ENCODE measurements at places on chromosomes 2 and 18. TPM values are rescaled to one million over a fixed set of nuclear protein-coding genes. Genes with fewer than 3 reads are reported as not detected.

- peaks cover 90% of the 10 kb centered on the region for H3K4me1 ChIP-seq
- H3K4me3 ChIP-seq, result peak overlapping the region; percentile 45
- no peak for DNase-seq
Measured at GRCh38 chr2:197264332-197264731, 46.2 kb downstream of the ANKRD44 start.

DNA sequence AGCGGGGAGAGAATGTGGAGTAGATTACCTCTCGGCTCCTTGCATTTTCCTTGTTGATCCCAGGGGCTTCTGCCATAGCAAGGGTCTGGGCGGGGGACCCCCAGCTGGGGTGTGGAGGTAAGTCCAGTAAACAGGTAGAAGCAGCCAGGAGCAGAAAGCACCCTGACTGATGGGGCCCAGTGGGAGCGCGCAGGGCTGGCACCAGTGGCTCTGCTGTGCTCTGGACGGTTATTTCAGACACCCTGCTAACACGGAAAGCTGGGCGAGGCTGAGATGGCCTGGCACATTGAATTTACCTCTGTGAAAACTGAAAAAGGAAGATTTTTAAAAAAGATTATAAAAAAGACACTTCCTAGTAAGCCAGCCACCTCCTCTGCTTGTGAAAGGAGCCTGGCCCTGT, 109.6 kb upstream of the STPG4 start:
- no peak overlapping the region for H3K27ac ChIP-seq
- DNase-seq, result no peak
- no peaks in the 10 kb centered on the region for H3K36me3 ChIP-seq
- H3K4me3 ChIP-seq, result no peak overlapping the region

DNA sequence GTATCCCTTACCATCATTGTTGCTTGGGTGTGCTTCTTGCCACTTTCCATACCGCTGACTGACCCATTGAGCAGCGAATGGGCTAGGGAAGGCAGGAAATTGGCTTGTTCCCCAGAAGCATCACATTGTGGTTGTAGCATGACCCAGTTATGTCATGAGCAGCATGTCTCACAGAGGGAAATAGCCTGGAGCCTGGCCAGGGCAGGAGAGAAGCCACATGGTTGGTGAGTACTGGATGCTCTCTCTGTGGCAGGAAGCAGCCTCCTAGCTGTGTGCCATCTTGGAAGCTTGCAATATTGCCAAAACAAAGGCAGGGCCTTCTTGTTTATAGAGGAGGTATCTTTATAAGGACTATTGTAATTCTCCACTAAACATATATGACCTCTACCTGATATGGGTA, 482.6 kb downstream of the PIK3C3 start:
- H3K4me1 ChIP-seq, result no peaks in the 10 kb centered on the region
- H3K36me3 ChIP-seq, result no peaks in the 10 kb centered on the region
- no peak for DNase-seq
- H3K27me3 ChIP-seq, result no peaks in the 10 kb centered on the region

DNA sequence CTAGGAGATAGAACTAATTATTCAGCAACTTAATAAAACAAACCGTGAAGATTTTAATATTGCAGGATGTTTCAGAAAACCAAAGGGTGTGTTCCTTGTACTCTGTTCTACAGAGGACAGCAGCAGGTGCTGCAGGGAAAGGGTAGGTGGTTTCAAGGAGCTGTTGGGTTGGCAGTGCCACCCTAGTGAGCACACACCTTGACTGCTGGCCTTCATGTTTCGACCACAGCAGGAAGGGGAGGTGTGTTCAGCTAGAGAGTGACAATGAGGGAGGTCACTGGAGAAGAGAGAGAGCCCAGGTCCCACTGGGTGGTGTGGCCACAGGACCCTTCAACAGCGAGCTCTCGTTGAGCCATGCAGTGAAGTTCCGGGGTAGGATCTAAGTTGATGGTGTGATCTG, 98.6 kb downstream of the ZNF236 start:
- H3K27ac ChIP-seq, result no peak overlapping the region
- H3K4me1 ChIP-seq, result peaks cover 11% of the 10 kb centered on the region
- no peak for DNase-seq

DNA sequence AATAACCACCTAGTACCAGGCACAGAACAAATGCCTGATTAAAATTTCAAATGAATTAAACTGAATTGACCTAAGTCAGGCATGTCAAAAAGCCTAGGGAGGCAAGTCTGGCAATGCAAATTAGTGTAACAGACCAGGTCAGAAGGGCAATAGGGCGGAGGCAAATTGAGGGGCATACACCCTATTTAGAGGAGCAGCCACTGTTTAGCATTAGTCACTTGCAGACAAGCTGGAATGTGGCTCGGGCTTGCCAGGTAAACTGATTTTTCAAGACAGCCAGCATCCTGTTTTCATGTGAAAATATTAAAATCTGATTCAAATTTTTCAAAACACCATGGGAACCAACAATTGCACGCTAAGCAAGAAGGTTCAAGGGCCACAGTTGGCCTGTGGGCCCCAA, 160.3 kb downstream of the EN1 start:
- no peaks in the 10 kb centered on the region for H3K36me3 ChIP-seq
- H3K4me1 ChIP-seq, result no peaks in the 10 kb centered on the region
- peaks cover 8% of the 10 kb centered on the region for H3K27me3 ChIP-seq
- no peak overlapping the region for H3K27ac ChIP-seq
- no peak overlapping the region for H3K4me3 ChIP-seq

DNA sequence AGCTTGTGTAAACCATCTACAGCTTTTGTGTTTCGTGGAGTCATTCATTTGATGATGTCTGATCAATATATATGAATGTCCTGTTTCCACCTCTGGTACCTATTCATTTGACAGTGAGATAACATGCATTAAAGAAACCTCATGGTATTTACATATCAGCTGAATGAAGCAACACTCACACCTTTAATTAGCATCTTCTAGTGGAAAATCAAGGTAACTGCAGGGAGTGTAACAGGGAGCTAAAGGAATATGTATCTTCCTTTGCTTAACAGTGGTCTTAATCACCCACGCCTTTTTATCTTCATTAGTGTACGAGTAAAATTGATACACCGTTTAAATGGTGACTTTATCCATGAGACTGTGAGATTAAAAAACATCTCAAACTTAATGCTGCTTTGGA, 15.6 kb downstream of the SLC39A10 start:
- DNase-seq, result no peak
- peaks cover 6% of the 10 kb centered on the region for H3K36me3 ChIP-seq
- no peak overlapping the region for H3K27ac ChIP-seq
- H3K4me3 ChIP-seq, result no peak overlapping the region
- no peaks in the 10 kb centered on the region for H3K27me3 ChIP-seq

DNA sequence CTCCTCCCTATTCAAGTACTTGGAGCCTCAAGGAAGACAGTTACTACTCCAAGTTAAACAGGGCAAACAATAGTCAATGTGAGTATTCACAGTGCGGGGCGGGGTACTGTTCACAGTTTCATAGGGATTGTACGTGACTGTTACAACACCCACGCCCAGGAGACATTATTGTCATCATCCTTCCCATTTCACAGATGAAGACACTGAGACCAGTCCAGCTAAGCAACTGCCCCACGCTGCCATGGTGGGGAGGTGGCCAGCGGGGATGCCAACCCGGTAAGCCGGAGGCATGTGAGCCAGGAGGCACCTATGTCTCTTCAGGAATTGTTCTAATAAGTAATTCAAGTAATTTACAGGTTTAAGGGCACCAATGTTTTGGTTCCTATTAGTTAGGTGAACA, 982 bp downstream of the HJURP start:
- peaks cover 17% of the 10 kb centered on the region for H3K4me1 ChIP-seq
- H3K4me3 ChIP-seq, result peak overlapping the region; percentile 93
- peaks cover 7% of the 10 kb centered on the region for H3K27me3 ChIP-seq

DNA sequence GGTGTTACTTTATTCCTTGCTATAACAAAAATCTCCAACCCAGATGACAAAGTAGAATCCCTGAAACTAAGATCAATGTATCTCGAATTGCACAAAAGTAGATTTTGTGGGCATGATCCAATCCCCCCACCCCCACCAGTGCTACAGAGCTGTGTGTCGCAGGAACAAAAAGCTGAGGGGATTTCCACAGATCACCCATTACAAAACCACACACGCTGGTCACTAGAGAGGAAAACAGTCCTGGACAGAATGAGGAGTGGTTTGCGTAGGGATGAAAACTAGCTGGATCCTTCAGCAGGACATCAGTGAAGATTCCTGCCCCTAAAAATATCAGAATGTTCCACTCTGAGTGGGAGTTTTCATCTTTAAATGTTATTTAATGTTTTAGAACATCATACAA, 165.3 kb upstream of the STK17B start:
- H3K4me1 ChIP-seq, result peaks cover 12% of the 10 kb centered on the region
- no peak for DNase-seq
- H3K4me3 ChIP-seq, result no peak overlapping the region
- H3K36me3 ChIP-seq, result no peaks in the 10 kb centered on the region

- no peak for DNase-seq
- H3K27ac ChIP-seq, result no peak overlapping the region
- no peak overlapping the region for H3K4me3 ChIP-seq
- no peaks in the 10 kb centered on the region for H3K4me1 ChIP-seq
Measured at GRCh38 chr2:24482251-24482971, 8.6 kb upstream of the NCOA1 start.

GRCh38 chr2:36411962-36412444, 56.4 kb downstream of the CRIM1 start:
- no peaks in the 10 kb centered on the region for H3K4me1 ChIP-seq
- no peaks in the 10 kb centered on the region for H3K36me3 ChIP-seq
- H3K27ac ChIP-seq, result no peak overlapping the region
- no peak for DNase-seq
- no peak overlapping the region for H3K4me3 ChIP-seq

DNA sequence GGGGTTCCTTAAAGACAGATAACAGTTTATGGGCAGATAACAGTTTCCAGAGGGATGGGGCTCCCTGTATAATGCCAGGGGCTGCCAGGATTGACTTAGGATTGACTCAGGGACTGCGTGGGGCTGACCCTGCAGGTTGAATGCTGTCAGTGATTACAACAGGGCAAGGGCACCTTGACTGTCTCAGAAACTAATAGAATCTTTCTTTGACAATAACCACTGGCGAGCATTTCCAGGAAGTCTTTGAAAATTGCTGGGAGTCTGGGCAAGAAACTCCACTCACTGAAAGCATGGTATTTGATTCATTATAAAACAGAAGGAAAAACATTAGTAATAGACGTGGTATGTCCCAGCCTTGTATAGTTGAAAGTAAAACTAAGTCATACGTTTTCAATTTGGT, 101.0 kb downstream of the GPD2 start:
- H3K4me3 ChIP-seq, result no peak overlapping the region
- no peak overlapping the region for H3K27ac ChIP-seq
- DNase-seq, result peak; percentile 18
- H3K36me3 ChIP-seq, result no peaks in the 10 kb centered on the region
- H3K4me1 ChIP-seq, result peaks cover 39% of the 10 kb centered on the region

DNA sequence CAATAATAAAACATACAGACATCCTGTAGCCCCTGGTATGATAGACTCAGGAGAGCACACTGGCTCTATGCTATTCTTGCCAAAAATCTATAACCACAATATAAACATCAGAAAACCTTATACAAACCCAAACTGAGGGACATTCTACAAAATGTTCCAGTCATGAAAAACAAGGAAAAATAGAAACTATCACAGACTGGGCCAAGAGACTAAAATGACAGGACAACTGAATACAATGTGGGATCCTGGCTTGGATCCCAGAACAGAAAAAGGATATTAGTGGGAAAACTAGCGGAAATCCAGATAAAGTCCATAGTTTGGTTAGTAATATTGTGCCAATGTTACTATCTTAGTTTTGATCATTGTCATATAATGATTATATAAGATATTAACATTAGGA, 29.6 kb upstream of the EPAS1 start:
- peaks cover 13% of the 10 kb centered on the region for H3K4me1 ChIP-seq
- H3K36me3 ChIP-seq, result no peaks in the 10 kb centered on the region
- DNase-seq, result no peak
- no peak overlapping the region for H3K4me3 ChIP-seq

MAL gene
- total RNA-seq, result 22.3 TPM

DNAJC5G gene
- total RNA-seq, result not detected

HRH4 gene
- not detected for total RNA-seq

RAMP1 gene
- total RNA-seq, result 0.62 TPM

CRACDL gene
- total RNA-seq, result 0.14 TPM
